ENCODE measurements at places on chromosomes 3 and 15.
A peak's percentile ranks its signal among the peaks of the same experiment; 100 is the strongest.

GRCh38 chr15:77909182-77909940 is 168.2 kb downstream of the TBC1D2B start:
- no peak for DNase-seq

GRCh38 chr3:108099244-108099643 is 8.4 kb upstream of the CD47 start:
- no peak for DNase-seq

DNA sequence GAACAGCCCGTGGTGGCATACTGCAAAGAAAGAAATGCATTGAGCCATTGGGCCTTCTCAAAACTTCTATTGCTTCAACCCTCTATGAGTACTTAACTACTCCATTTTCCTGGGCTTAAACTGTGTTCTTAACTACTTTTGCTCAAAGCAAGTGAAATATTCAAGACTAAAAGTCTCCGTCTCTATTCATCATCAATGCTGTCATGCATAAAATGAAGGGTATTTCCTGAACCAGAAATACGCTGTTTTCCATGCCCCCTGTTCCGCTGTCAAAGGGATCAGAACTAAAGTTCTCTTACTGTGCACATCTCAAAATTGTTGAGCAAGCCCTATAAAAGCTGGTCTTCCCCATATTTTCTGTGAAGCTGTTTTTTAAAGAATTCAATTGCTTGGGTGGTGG is 20.3 kb downstream of the SIAH2 start:
- DNase-seq = no peak

GRCh38 chr3:51703761-51704510 is 2.9 kb upstream of the GRM2 start:
- no peak for DNase-seq

DNA sequence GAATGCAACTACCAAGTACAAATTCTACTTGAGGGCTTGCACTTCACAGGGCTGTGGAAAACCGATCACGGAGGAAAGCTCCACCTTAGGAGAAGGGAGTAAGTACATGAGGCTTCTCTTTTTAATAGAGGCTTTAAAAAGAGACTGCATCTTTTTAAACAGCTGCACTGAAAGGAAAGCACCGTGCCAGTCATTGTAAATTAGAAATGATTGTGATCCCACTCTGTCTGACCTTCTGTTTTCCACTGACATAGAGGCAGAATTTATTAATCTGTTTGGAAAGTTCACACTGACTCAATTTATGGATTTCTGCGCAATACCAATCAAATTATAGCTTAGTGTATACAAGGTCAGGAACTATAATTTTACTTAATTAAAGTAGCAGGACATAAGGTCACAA is 198.2 kb downstream of the CHL1 start:
- DNase-seq = no peak

GRCh38 chr15:47349179-47349578 is 368.1 kb upstream of the SEMA6D start:
- DNase-seq = no peak

GRCh38 chr3:185552358-185552877 is at the start of gene LIPH:
TSS of gene LIPH (minus strand) at chr3:185552588. CDS start at chr3:185552471, 117 bp downstream.
- no peak for DNase-seq

GRCh38 chr3:55884491-55885285 is 397.6 kb upstream of the WNT5A start:
- no peak for DNase-seq

DNA sequence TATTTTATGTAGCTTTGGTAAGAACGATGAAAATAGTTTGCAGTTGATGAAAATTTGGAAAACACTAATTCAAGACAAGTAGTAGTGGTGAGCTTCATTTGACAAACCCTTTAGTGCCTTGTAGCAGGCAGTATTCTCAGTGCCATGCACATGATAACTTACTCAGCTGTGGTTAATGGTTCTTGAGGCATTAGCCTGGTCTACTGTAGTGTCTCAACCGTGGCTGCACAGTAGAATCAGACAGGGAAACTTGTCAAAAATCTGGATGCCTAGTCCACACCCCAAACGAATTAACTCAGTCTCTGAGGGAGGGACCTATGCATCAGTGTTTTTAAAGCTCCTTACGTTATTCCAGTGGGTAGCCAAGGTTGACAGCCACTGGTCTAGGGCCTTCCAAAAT is 45.4 kb downstream of the PSMD6 start:
- DNase-seq = no peak

- no peak for DNase-seq
These were observed 93.9 kb upstream of the RASGRF1 start for GRCh38 chr15:79184465-79184892.

- peak; percentile 73 for DNase-seq
These were observed 113.5 kb upstream of the ALCAM start for GRCh38 chr3:105253225-105253624.

Data from NCI-H1436 treated with DMSO at 0.1 percent for 48 hours (cell line).